H4 (cell line): ENCODE measurements at places on chromosomes 12 and 14. TPM values are rescaled to one million over a fixed set of nuclear protein-coding genes. Genes with fewer than 3 reads are reported as not detected.

KRT86 gene
- total RNA-seq, result 0.31 and 0.93 TPM in 2 replicates

ANKRD52 gene
- 13.4 and 15.4 TPM in 2 replicates for total RNA-seq

KRT74 gene
- total RNA-seq, result not detected in 2 replicates

IL22 gene
- total RNA-seq, result not detected in 2 replicates
